ENCODE measurements at places on chromosomes 4 and X. TPM values are rescaled to one million over a fixed set of nuclear protein-coding genes. Genes with fewer than 3 reads are reported as not detected.

- no peak for DNase-seq
Measured at GRCh38 chrX:20606831-20607230, 340.1 kb upstream of the RPS6KA3 start.

DNA sequence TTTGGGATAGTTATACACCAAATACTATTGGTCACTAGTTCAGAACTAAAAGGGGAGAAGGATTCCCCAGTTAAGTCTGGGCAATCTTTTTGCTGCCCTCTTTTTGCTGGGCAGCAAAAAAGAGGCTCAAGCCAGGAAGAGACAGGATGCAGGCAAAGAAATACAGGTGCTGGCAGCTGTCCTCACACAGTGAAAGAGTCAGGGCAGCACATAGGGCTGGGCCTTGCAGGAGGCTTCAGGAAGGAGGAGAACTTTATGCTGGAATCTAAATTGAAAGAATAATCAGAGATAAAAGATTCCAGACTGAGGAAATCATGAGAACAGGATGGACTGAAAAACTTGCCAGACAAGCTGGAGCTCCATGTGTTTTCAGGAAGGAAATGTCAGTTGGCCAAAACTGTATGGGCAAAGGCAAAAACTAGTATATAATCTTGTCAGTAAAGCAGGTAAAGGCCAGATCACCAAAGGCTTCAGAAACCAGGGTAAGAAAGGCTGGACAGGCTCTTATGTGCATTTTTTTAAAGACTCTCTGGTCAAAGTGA is 46.8 kb downstream of the PDGFC start:
- no peak for DNase-seq

DNA sequence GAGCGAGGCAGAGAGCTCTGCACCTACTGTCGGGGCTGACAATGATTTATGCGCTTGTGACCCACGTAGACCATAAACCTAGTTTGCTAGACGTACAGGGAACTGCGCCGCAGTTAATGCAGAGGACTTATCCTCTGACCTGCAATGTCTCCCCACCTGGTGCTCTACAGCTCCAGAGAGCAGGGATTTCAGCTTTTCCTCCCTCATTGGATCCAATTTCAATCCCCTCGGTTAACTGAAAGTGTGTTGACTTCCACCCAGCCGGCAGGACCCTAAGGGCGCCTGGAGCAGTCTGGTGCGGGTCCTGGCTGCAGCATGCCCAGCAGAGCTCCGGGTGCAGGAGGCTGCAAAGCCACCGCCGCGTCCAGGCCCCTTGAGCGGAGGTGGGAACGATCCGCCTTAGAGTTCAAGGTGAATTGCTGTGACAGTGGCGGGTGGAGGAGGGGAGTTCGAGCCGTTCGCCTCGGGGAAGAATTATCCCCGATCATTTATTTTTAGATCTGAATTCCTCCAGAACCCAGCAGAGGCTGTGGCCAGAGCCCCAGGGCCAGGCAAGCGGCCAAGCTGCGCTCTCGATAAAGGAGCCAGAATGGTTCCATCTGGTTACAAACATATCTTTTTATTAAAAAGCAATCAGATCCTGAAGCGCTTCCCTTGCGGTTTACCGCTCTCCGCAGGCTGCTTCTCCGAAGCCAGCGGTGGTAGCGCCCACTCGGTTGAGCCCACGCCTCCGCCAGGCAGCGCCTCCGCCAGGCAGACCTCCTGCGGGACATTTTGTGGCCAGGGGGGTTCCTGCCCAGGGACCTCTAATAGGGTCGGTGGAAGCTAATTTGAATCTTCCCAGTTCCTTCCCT is 66.0 kb downstream of the FBXO8 start:
- no peak for DNase-seq

DNA sequence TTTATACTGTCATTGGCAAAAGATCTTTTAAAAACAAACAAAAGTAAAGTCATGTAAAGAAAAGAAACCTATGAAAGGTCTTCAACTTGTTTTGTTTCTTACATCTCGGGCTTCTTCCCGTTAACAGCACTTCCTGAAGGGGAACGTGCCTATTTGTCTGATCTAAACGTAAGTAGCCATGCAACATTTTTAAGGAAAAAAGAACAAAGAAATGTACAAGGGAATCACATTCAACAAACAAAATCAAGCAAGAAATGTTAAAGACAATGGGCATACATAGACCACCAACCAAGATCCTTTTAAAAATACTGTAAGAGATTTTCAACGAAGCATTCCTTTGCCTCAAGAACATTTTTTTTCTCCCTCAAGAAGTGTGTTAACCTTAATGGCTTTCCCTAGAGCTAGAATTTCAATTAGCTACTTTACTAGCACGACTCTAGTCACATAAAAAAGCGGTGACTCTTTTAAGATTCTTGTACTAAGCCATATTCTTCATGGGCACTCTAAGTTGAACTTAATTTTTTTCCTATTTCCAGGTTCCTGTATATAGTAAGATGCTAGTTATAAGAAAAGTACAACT is 112.0 kb upstream of the TTC29 start:
- no peak for DNase-seq

- DNase-seq: peak; percentile 12
Measured at GRCh38 chr4:54731552-54731951, 73.8 kb downstream of the KIT start.

DNA sequence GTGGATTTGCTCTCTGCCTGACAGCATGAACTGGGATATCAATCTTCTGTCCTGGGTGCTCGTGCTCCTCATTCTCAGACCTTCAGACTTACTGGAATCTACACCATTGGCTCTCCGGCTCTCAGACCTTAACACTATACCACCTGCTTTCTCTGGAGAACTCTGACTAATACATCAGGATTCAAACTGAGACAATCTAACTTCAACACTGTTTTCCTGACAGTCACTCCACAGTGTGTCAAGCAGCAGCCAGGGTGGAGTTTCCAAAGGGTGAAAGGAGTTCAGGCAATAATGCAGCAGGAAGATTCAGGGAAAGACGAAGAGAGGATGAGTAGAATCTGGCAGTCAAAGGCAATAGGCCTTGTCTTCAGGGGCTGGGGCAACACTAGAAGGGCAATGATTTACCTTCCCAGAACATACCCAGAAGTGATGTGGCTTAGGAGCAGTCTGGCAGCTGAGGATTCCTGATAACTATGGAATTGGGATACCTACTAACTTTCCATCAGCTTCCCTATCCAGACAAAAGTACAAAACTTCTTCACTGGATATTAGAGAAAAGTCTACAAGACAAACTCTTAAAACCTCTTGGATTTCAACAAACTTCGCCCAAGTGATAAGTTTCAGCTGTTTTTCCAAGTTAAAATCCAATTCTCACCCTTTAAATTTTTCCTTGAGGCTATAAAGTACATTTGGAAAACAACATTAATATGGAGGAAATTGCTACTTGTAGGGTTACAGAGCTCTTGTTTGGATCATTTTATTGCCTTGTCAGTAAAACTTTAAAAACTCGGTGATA is 58.4 kb upstream of the SLIT2 start:
- DNase-seq: no peak

GRCh38 chr4:4643306-4643705 is 101.5 kb upstream of the STX18 start:
- DNase-seq: no peak

DNA sequence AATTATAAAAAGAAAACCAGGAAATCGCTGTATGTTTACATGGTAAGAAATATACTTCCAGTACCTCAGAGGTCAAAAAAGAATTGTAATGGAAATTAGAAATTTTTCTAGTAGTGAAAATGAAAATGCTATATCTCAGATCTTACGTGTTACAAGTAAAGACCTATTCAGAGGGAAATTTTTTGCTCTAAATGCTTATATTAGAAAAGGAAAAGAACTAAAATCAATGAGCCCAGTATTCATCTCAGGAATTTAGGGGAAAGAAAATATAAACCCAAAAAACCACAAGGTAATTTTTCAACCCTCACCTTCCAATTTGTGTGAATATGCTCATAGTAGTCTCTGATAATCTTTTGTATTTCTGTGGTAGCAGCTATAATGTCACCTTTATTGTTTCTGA is 145.6 kb downstream of the RAP1GDS1 start:
- DNase-seq: no peak

DNA sequence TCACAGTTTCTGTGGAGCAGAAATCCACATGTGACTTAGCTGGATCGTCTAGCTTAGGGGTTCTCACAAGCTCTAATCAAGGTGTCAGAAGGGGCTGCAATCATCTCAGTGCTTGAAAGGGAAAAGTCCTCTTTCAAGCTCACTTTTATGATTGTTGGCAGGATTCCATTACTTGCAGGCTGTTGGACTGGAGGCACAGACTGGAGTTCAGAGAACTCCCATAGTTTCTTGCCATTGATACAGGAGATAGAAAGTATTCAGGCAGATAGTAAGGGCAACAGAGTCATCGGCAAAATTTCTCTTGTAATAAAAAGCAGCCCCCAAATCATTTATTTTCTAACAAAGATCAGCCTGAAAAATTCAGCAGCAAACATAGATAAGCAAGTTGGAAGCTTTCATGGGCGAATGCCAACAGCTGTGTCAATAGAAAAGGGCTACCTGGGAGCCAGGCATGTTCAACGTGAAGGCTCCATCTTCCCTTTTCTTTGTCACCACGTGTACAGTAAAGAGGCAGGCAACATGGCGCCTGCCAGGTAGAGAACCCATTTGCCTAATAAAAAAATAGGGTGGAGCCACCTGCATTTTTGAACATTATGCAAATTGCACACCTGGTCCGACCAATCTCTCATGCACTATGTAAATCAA is 64.4 kb downstream of the CXCL13 start:
- DNase-seq: peak; percentile 19

- DNase-seq: no peak
Measured at GRCh38 chrX:37796805-37797204, 16.9 kb downstream of the CYBB start.

DNA sequence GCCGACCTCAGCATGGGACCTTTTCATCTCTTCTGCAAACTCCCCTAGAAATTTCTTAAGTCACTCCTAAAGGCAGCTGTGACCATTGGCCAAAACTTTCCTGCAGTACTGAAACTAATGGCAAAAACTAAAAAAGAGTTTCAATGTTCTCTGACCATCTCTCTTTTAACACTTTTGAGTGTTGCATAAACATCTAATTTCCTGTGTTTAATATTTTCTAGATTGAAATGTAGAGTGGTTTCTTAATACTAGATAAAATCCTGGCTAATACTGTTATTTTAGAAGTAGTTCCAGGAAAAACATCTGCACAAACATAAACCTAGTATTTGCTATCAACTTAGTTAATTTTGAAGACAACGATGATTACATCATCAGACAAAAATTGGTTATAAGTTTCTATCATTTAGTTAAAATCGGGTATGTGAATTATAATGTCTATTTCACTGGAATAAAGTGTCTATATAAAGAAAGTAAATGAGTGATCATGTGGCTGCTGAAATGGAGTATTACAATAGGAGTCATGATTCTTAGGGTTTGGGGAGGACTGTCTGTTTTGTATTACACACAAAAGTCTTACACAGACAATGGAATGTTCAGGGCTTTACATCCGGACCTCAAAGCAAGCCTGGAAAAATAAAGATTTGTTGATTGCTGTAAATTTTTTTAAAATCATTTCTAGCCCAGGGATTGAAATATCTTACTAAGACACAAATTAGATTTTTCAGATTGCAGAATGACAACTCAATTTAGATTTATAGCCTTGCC is 1323.4 kb downstream of the C4orf33 start:
- no peak for DNase-seq

DNA sequence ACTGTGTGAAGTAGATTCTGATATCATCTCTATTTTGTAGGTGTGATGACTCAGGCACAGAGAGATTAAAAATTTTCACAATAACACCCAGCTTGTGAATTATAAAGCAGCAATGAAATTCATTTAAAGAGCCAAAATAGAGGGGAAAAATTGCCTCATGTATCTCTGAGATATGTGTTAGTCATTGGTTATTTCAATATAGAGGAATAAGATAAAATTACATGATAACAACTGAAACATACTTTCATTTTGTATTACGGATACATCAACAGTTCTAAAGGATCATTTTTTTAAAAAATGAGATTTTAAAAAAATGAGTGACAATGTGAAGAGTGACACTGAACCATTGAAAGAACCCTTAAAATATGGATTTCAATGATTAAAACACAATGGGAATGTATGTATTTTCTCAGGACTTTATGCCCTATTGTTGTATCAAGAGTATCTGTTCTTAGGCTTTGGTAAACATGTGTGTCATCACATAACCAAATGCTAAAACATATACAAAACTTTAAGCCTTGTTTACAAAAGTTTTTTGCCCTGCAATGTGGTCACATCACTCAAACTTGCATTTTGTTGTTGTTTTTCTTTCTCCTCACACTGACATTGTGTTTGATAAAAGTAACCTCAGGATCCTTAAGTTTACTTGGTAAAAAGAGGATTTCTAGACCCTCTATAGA is 221.3 kb downstream of the ANTXR2 start:
- DNase-seq: no peak

DNA sequence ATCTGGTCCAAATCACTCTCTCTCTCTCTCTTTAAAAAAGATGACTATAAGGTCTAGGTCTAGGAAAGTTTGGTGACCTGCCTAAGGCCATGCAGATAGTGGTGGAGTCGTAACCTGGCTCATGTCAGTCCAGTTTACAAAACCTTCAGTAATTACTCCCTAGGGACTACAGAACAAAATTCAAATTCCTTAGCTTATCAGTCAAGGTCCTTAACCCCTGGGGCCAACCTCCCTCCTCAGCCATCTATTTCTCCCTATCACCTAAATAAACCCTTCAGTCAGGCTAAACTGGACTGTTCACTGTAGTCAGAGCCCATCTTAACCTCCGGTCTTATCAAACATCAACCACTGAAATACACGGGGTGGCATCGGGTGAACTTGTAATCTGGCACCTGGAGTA is 68.9 kb downstream of the MAP3K15 start:
- DNase-seq: no peak

GRCh38 chrX:71998836-71999509 is 88.3 kb downstream of the NHSL2 start:
- peak; percentile 68 for DNase-seq

- no peak for DNase-seq
Measured at GRCh38 chr4:53060278-53060677, 198.2 kb downstream of the RASL11B start.

- DNase-seq: peak; percentile 73
Measured at GRCh38 chr4:11543706-11544105, 115.0 kb upstream of the HS3ST1 start.

DNA sequence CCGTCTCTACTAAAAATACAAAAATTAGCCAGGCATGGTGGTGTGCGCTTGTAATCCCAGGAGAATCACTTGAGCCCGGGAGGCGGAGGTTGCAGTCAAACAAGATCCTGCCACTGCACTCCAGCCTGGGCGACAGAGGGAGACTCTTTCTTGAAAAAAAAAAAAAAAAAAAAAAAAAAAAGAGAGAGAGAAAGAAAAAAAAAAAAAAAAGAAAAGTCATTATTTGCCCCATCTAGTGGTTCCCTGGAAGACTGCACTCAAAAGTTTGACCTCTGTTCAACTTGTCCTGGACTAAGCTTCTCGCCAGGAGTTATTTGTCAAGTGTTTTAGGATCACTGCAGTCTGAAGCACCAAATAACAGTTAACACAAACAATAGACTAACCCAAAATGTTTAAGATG is 45.3 kb upstream of the KCTD8 start:
- DNase-seq: peak; percentile 41

GRCh38 chr4:107115185-107115847 is 79.2 kb upstream of the DKK2 start:
- no peak for DNase-seq

- no peak for DNase-seq
Measured at GRCh38 chr4:135804785-135805184, 1603.2 kb upstream of the PABPC4L start.

VGLL1 gene
- 4.7 TPM for total RNA-seq

CABS1 gene
- not detected for total RNA-seq

COL4A6 gene
- not detected for total RNA-seq

ARHGAP36 gene
- not detected for total RNA-seq

CPE gene
- not detected for total RNA-seq

UNC5C gene
- total RNA-seq: not detected

PITX2 gene
- total RNA-seq: 8.6 TPM

ADH1A gene
- total RNA-seq: not detected
